Activated CD8-positive, alpha-beta T cell treated with anti-CD3 and anti-CD28 coated beads, Interleukin-2, amount 10 ng/mL, durations not matched to agents 7 days and 5 days (primary cell): ENCODE measurements at places on chromosomes 13 and 19. TPM values are rescaled to one million over a fixed set of nuclear protein-coding genes. Genes with fewer than 3 reads are reported as not detected.

TNFRSF19 gene
- not detected for total RNA-seq

CEACAM4 gene
- total RNA-seq: not detected

PSG6 gene
- not detected for total RNA-seq

MBD3L3 gene
- total RNA-seq: not detected

NALCN gene
- not detected for total RNA-seq

NKG7 gene
- 410 TPM for total RNA-seq

CNFN gene
- total RNA-seq: not detected

KLF5 gene
- 7.4 TPM for total RNA-seq

TGFBR3L gene
- total RNA-seq: 2.7 TPM

MCF2L gene
- total RNA-seq: 0.76 TPM

HCN2 gene
- total RNA-seq: 0.84 TPM

SULT2B1 gene
- total RNA-seq: not detected

GIPR gene
- total RNA-seq: 9.2 TPM

DYRK1B gene
- total RNA-seq: 8.5 TPM

ABHD8 gene
- total RNA-seq: 9.7 TPM

LRFN3 gene
- total RNA-seq: 9.8 TPM
